ENCODE measurements at places on chromosomes 11 and 22. TPM values are rescaled to one million over a fixed set of nuclear protein-coding genes. Genes with fewer than 3 reads are reported as not detected.

Gene SOX10
- not detected for total RNA-seq

Gene MUC2
- not detected for total RNA-seq

Gene TLCD5
- 10.1 TPM for total RNA-seq

Gene CASP1
- 8.5 TPM for total RNA-seq

Gene NXPE2
- under 0.01 TPM for total RNA-seq

Gene SEPTIN5
- 14.8 TPM for total RNA-seq

Measured in uterine smooth muscle cell (primary cell).